ENCODE measurements at places on chromosomes 2 and 18.

GRCh38 chr2:192307530-192307929 lies 112.8 kb upstream of the TMEFF2 start:
- no peak for DNase-seq
- H3K27ac ChIP-seq: no peak overlapping the region
- no peaks in the 10 kb centered on the region for H3K27me3 ChIP-seq
- H3K4me1 ChIP-seq: no peaks in the 10 kb centered on the region
- no peak overlapping the region for H3K4me3 ChIP-seq

- no peak overlapping the region for H3K4me3 ChIP-seq
- H3K36me3 ChIP-seq: no peaks in the 10 kb centered on the region
- peaks cover 11% of the 10 kb centered on the region for H3K27me3 ChIP-seq
- DNase-seq: no peak
Measured at GRCh38 chr2:43191947-43192516, 34.4 kb downstream of the ZFP36L2 start.

DNA sequence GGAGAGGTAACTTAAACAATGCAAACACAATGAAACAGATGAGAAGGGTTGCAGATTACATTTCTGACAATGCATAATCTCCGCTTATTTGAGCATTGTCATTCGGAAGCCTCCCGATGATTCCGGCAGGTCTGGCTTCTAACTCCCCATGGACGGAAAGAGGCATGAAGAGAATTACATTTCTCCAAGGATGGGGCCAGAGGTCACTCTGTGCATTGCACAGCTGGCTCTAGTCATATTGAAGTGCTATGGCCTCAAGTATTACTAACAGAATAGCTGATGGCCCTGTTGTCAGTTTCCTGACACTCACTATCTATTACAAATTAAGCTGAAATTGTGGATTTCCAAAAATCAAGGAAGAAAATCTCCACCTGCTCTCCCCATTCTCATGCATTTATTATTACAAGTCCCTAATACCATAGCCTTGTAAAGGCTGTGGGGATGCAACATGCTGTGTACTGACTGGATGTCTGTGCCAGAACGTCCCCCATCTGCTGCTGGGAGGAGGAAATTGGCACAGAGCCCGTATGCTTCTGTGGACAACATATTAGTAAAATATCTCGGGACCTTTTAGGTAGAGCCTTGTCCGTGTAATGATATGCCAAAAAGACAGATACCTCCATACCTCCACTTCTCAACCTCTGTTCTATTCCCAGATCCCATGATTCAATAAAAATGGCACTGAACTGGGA lies 168.1 kb downstream of the SETBP1 start:
- no peak overlapping the region for H3K27ac ChIP-seq
- peaks cover 4% of the 10 kb centered on the region for H3K27me3 ChIP-seq
- H3K4me1 ChIP-seq: peaks cover 51% of the 10 kb centered on the region
- peaks cover 49% of the 10 kb centered on the region for H3K36me3 ChIP-seq

DNA sequence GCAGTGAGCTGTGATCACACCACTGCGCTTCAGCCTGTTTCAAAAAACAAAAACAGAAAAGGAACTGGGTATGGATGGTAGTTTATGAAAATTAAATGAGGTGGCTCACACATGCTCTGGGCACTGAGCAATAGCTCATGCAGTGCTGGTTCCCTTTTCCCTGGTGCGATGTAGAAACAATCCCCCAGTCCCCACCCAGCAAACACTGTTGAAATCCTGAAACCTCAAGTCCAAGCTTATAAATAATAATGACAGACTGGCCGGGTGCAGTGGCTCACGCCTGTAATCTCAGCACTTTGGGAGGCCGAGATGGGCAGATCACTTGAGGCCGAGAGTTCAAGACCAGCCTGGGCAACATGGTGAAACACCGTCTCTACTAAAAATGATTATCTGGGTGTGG lies 55.4 kb upstream of the SMAD2 start:
- no peak overlapping the region for H3K4me3 ChIP-seq
- DNase-seq: no peak
- H3K4me1 ChIP-seq: peaks cover 6% of the 10 kb centered on the region

DNA sequence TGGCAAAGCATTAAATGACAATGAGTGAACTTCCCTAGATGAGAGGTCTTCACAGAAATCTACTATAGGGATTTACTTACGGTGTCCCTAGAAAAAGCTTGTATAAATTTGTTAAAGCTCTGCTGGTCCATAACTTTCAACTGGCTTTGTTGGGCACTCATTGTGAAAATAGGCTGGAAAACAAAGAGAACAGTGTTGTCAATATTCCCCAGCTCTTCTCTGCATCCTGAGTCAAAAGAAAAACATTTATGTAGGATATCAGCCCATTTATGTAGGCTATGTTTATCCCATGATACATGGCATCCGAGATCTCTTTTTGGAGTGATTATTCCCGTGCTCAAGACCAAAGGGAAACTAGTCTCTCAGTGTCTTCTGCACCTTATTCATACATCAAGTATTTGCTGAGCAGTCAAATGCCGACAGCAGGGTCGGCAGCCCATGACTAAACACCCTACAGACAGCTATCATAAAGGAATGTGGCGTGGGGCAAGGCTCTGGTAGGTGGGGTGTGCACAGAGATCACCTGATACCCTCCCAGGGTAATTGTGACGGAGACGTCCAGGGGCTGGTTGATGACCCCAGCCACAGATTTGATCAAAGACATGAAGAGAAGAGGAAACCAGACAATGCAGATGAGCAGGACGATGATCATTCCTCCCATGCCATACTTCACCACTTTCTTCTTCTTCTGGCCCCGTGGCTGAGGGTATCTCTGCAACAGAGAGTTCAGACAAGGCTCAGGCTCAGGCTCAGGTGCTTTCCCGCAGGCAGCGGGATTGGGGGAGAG lies 155.9 kb downstream of the NAPG start:
- no peaks in the 10 kb centered on the region for H3K36me3 ChIP-seq
- H3K27me3 ChIP-seq: peaks cover 3% of the 10 kb centered on the region
- H3K4me1 ChIP-seq: peaks cover 5% of the 10 kb centered on the region
- H3K27ac ChIP-seq: no peak overlapping the region
- no peak overlapping the region for H3K4me3 ChIP-seq
- DNase-seq: no peak

DNA sequence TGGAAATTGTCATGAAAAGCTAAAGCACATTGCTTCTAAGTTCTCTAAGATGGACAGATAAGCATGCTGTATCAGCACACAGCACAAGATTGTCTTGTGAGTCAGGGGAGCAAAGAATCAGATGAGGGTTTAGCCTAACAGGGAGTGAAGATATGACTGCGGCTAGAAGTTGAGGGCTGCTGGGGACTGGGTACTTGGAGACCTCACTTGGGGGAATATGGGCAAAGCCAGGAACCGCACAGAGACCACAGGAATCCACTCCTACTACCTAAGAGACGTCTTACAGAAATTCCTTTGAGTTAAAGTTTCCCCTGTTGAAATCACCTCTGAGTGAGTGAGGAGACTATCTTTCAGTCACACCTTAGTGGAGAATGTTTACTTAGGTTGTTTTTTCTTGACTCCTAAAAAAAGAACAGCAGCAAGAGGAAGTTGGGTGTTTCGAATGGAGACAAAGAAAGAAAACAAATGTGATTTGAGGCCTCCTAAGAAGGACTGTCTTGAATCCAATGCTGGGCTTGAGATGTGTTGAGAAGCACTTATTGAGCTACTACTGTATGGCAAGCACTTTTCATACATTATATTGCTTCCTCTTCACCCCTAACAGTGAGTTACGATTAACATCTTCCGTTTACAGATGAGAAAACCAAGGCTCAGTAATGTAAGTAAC lies 100.7 kb downstream of the ANKRD44 start:
- peaks cover 33% of the 10 kb centered on the region for H3K4me1 ChIP-seq
- no peaks in the 10 kb centered on the region for H3K36me3 ChIP-seq
- H3K4me3 ChIP-seq: no peak overlapping the region

GRCh38 chr2:38438133-38438882 lies 61.2 kb upstream of the ATL2 start:
- peaks cover 6% of the 10 kb centered on the region for H3K27me3 ChIP-seq
- peaks cover 2% of the 10 kb centered on the region for H3K4me1 ChIP-seq
- no peak for DNase-seq
- no peak overlapping the region for H3K27ac ChIP-seq

DNA sequence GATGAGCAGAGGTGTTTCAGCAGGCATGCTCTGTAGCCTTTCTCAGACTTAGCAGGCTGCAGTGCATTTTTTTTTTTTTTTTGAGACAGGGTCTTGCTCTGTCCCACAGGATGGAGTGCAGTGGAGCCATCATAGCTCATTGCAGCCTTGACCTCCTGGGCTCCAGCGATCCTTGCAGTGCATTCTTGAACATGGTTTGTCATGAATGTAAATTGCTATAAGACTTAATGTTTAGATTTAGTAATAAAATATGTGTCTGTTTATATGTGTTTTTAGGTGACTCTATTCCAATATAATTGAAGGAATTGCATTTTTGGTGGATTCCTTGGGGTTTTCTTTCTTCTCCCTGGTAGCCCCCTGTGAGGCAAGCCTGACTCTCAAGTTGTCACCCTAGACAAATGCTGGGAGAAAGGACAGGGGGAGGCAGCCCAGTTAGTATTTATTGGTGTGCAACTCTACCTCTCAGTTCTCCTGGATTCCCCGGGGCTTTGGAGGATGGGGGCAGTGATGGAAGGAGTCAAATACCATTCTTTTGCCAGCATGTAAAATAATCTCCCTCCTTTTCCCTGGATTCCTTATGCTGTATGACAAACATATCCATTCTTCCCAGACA lies 22.7 kb downstream of the LYPD6B start:
- no peak overlapping the region for H3K27ac ChIP-seq
- H3K4me1 ChIP-seq: peaks cover 2% of the 10 kb centered on the region
- DNase-seq: no peak

DNA sequence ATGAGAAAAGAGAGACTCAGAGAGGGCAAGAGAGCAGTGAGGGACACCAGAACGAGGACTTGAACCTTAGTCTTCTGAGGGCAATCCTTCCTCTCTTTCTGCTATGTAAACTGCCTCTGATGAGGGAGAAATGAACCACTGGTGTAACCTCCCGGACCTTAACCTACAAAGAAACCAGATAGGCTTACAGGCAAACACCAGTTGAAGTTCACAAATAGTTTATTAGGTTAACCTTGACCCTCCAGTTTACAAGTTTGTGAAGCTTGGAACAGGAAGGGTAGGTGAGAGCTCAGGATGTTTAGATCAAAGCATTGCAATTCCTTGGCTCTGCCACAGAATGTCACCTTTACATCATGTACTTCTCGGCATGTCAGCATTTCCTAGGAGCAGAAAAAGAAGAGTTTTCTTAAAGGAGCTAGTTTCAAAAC lies 486.4 kb upstream of the SPRED2 start:
- peaks cover 13% of the 10 kb centered on the region for H3K4me1 ChIP-seq
- no peak overlapping the region for H3K27ac ChIP-seq
- H3K4me3 ChIP-seq: no peak overlapping the region
- no peaks in the 10 kb centered on the region for H3K36me3 ChIP-seq
- peaks cover 3% of the 10 kb centered on the region for H3K27me3 ChIP-seq

Data from endothelial cell (in vitro differentiated cells).